ENCODE measurements at places on chromosomes 7 and 10.
A peak's percentile ranks its signal among the peaks of the same experiment; 100 is the strongest.

- peak; percentile 67 for DNase-seq
Measured at GRCh38 chr7:143205560-143206293, 16.1 kb upstream of the TAS2R40 start.

- DNase-seq = no peak
Measured at GRCh38 chr10:28684157-28684985, 7.0 kb downstream of the BAMBI start.

GRCh38 chr10:78771808-78772455 is 296.8 kb upstream of the ZMIZ1 start:
- DNase-seq = no peak

DNA sequence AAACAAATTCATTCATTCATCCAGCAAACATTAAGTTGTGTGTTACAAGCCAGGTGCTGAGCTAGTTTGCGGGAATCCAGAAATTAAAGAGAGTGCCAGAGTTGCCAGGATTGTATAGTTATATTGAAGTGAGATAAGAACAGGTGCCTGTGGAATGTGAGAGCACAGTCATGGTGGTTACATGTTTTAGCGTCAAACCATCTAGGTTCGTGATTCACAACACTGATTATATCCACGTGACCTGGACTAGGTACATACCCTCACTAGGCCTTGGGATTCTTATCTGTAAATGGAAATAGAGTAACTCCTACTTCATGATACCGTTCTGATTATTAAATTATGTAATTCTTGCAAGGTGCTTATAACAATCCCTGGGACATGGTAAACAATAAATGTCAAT is 24.5 kb upstream of the CDK1 start:
- DNase-seq = no peak

DNA sequence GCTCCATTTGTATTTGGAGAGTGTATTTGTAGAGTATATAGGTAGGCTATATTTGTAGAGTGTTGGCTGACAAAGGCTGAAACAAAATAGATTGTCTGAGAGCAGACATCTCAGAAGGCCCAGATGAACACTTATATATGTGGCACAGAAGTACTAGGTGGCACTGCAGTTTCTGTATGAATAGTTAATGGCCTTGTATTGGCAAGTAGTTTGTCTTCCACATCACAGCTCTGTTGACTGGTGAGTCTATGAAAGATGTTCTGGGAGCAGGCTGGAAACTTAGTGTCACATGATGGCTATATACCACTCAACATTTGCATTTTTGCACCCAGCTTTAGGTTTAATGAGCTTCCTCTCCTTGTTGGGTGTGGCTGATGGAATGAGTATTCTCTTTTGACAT is 51.9 kb downstream of the CCNY start:
- no peak for DNase-seq

DNA sequence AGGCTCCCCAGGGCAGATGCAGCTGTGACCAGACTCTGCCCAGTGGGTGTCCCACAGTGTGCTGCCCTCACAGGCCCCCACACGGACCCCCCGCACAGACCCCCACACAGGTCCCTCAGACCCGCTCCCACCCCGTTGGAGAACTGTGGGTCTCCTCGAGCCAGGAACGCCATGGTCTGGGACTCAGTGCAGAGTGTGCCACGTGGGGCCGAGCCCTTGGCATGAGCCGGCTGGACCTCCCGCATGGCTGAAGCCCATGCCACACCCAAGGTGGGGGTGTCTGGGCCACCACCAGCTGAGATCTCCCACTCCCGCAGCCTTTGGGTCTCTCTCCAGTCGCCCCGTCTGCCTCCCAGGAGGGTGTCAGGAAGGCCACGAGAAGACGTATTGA is 34.3 kb downstream of the JAKMIP3 start:
- DNase-seq = no peak

GRCh38 chr7:151488096-151488495 is 31.6 kb downstream of the RHEB start:
- DNase-seq = no peak

DNA sequence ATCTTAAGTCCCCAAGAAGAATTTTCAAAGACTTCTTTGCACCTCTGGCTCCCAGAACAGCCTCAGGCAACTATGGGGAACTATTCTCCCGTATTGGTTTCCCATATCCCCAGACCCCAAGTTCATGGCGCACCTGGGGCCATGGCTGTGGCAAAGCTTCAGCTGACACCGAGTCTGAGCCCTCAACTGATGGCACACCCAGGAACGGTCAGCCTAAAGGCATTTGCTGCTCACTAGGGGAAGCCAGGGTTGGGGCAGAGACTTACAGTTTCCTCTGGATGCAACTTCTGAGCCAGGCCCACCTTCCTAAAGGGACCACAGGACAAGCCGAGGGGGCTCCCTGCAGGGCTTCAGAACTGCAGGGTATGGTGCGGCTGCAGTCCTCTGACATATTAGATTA is 13.7 kb upstream of the CPA1 start:
- DNase-seq = no peak

DNA sequence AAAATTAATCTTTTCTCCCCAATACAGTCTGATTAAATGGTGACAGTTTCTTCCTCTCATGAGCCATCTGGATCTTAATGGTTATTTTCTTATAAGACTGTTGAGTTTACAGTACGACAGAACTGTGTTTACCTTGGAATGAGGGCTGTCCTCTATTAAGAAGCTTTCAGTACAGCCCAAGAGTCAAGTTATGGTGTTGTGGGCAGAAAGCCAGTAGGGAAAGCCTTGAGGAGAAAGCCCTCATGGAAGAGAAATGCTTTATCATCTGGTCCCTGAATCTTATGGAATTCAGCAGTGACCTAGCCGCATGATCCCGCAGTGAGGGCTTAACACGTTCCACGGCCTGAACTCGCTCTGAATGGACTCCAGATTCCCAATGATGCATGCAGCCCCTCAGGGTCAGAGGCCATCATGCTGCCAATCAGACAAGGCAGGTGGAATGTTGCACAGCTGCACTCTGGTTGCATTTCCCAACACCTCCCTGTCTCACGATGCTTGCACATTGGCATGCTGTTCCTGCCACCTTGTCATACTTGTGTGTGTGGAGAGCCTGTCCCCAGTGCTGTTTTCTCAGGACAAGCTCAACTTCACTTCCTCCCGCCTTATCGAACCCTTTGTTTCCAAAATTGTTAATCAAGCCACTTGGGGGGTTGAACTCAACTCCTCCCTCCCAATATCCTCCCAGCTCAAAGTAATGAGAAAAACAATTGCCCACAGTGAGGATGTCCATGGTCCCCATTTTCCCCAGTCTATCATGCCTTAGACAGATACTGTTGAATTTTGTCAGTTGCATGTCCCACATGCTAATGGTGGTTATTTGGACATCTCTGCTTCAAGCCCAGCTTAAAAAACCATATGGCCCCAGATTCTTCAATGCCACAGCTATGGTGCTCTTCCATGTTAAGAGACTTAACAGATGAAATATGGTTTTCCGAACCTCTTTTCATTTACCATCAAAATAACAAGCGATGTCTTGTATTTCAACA is 211.1 kb upstream of the TCF7L2 start:
- DNase-seq = no peak

DNA sequence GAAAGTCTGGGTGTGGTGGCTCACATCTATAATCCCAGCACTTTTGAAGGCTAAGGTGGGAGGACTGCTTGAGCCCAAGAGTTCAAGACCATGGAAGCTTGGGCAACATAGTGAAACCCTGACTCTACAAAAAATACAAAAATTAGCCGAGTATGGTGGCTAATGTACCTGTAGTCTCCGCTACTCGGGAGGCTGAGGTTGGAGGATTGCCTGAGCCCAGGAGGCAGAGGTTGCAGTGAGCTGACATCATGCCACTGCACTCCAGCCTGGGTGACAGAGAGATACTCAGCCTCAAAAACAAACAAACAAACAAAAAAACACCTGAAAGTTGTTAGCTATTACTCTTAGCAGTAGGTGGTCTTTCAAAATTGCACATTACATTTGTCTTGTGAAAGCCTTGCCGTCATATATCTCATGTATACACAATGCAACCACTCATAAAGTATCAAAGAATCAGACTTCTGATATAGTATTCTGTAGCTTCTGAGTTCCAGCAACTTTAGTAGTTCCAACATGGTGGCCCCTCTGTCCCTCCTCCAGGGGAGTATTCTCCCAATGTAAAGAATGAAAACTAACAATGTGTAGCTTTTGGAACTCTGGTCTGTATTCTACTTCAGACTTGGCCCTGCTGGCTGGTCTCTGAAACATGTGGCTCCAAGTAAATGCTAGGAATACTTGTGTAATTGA is 101.5 kb downstream of the ZNF92 start:
- no peak for DNase-seq

GRCh38 chr7:107387128-107387527 is 82.7 kb upstream of the GPR22 start:
- no peak for DNase-seq

GRCh38 chr7:69860486-69860885 is 262.2 kb downstream of the AUTS2 start:
- DNase-seq = no peak

- no peak for DNase-seq
Measured at GRCh38 chr10:48890888-48891850, 48.5 kb downstream of the LRRC18 start.

GRCh38 chr7:29327455-29327854 is 132.9 kb downstream of the CHN2 start:
- no peak for DNase-seq

DNA sequence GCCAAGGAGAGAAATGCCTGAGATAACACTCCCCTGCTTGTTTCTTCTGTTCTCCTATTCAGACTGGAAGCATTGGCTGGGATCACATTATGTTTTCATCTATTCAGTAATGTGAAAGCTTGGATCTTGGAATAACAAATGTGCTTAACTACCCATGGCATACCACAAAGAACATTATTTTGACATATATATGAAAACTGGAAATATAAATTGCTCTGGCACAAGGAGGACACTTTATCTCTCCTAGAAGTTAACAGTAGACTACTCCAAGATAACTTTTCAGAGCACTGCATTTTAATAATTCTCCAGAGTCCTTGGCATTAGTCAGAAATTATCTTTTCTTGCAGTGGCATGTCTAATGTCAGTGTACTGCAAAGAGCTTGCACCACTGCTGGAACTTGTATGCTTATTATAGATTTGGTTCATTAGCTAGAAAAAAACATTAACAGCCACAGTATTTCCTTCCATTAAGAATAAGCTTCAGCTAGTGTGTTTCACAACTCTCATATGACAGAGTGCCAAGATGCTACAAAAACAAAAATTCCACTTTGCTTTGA is 169.3 kb upstream of the LRRN3 start:
- DNase-seq = no peak

- no peak for DNase-seq
Measured at GRCh38 chr10:133049639-133050038, 38.1 kb upstream of the ADGRA1 start.

DNA sequence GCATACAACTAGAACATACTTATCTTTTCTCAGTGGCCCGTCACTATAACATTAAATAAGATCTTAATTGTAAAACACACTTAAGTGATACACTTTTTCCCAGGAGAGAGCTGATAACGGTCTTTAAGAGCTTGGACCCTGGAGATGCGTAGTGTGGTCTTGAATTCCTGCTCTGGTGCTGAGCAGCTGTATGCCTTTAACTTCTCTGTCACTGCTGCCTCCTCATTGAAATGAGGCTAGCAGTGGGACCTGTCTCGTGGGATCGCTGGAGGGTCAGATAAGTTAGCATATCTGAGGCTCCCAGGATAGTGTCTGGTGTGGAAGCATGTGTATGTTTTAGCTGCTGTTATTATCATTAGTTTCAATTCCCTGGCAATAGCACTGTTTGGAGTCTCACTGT is 194.9 kb downstream of the SDK1 start:
- DNase-seq = no peak

- DNase-seq = no peak
Measured at GRCh38 chr10:123796736-123797135, 94.9 kb downstream of the CPXM2 start.

GRCh38 chr7:37342688-37343471 is 105.8 kb downstream of the ELMO1 start:
- no peak for DNase-seq
